HCEC 1CT (cell line): ENCODE measurements at places on chromosomes 7 and 10.

DNA sequence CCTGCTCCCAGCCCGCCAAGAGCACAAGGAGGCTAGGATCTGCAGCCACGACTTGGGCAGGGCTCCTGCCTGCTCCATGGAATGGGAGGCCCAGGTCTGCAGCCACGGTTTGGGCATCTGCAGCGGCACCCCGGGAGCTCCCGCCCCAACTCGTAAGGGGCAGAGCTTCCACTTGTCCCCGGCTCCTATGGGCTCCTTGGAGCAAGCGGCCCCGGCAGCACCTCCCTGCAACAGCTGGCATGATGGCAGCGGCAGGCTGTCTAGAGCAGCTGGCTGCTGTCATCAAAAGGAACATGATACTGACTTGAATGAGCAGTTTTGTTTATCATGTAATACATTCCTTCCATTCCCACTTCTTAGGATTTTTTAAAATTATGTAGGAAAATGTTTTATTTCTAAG, 684.0 kb upstream of the FOXK1 start:
- no peak for DNase-seq

GRCh38 chr7:27351786-27352185, 109.2 kb downstream of the EVX1 start:
- no peak for DNase-seq

GRCh38 chr10:70751356-70751755, 33.8 kb downstream of the TBATA start:
- no peak for DNase-seq

DNA sequence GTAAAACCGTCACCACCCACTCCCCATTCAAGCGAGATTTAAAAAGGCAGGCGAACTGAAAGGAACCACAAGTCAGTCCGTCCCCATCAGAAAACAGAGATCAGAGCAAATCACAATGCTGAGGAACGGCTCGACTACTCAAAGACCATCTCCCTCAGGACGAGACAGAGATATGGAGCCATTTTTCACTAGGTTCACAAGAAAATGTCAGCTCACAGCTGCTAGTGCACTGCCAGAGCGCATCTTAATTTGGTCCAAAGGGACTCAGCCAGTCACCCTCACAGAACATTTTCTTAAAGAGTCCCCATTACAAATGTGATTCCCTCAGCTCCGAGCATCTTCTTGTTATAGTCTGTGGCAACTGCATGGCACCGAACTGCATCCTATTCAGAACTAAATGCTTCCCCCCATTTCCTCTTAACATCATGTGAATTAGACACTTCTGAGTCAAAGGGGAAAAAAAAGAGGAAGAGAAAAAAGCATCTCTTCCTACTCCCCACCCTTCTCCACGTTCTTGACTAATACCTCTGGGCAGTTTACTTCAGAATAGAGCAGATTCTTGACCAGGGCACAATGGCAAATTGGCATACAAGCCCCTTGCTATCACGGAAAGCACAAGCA, 683.9 kb downstream of the MAGI2 start:
- peak; percentile 29 for DNase-seq

- peak; percentile 63 for DNase-seq
Measured at GRCh38 chr10:31320550-31321211, 1.7 kb downstream of the ZEB1 start.

- no peak for DNase-seq
Measured at GRCh38 chr10:12847361-12847975, 154.0 kb downstream of the CCDC3 start.

DNA sequence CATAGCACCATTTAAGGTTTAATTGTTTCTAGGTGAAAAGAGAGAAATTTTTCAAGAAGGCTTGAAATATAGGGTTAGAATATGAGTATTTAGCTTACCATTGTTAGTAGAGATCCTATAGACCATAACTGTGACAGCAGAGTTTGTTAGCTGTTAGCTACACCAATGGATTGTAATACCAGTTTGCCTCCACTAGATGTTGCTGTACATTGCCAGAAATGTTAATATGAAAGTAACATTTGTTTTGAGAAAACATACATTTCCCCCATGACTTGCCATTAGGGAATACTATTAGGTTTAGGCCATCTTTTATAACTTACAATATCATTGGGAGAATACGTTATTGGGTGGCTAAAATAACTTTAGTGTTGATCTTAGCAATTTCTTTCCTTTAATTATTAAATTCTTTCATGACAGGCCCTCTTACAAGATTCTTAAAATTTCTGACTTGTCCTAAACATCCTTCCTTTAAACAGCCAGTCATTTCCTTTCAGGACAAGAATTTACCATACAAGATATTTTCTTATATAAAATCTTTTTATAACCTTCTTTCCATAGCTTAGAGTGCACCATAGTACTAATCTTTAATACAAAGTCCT, 39.5 kb downstream of the ZNF117 start:
- DNase-seq, result peak; percentile 41

DNA sequence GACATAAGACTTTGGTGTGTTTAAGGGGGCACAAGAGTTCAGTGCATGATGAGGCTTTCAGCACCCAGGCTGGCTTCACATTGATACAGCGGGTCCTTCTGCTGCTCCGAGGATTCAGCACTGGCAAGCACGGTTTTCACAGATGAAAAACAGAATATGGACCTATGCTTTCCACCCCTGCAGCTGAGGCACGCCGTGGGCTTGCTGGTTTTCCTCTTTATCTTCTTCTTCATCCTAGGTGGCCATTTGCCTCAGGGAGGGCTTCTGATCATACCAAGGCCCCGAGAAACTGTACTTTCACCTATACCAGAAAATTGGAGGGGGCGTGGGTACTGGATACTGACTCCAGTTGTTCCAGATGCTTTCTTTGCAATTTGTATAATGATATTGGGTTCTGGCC, 277.1 kb upstream of the ZNF32 start:
- no peak for DNase-seq

- no peak for DNase-seq
Measured at GRCh38 chr10:106147021-106147420, 1017.5 kb downstream of the SORCS1 start.

DNA sequence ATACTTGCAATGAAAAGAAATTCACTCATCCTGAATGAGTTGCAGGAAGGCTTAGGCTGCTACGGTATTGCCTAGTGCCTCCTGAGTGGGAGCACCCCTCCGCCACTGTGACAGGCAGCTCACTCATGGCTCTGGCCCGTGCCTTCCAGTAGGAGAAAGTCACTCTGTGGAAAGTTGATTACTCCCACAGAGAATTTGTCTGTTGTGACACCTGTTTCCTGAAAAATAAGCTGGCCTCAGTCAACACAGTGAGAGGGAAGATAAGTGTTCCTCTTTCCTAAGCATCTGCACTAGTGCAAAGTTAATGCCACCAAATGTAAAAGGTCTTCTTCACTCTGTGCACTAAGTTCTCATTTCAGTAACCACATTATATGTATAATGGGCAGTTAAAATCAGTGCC, 158.8 kb upstream of the INHBA start:
- DNase-seq, result no peak

- DNase-seq, result peak; percentile 6
Measured at GRCh38 chr10:96585736-96586418, 935 bp downstream of the TM9SF3 start.

DNA sequence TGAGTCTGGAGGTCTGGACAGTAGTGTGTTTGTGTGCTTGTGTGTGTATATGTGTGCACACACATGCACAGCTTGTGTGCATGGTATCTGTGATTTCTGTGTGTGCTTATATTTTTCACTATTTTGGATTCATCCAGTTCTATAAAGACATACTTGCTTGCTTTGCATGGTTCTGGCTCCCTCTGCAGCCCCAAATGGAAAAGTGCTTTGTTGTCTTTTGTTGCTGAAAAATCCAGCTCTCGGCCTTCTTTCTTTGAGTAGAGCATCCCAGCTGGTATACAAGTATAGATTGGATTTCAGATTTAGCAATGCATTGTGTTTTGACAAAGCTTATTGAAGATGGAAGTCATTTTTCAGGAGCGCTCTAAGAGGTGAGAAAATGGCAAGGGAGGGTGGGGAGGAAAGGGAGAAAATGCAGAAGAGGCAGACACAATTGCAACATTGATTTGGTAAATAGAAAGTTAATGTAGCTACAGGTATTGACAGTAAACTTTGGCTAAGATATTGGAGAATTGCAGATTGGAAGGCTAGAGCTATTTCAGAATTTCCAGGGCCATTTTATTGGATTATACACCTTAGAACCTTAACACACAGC, 333.9 kb downstream of the AUTS2 start:
- no peak for DNase-seq

DNA sequence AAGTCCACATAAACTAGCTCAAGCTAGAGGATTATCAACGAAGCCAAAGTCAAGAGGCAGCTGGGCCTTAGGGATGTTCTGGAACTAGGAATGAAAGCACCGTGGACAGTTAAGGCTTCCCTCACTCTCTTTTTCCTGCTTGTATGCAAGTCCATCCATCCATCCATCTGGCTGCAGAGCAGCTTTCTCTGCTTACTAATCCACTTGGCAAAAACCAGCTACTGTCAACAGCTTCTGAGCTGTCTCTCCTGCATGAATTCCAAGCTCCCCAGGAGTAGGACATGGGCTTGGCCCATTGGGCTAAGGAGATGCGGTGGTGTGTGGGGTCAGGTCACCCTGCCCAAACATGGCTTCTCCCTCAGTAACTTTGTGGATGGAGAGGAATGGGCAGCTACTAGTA, 66.2 kb downstream of the NAMPT start:
- DNase-seq, result peak; percentile 33

DNA sequence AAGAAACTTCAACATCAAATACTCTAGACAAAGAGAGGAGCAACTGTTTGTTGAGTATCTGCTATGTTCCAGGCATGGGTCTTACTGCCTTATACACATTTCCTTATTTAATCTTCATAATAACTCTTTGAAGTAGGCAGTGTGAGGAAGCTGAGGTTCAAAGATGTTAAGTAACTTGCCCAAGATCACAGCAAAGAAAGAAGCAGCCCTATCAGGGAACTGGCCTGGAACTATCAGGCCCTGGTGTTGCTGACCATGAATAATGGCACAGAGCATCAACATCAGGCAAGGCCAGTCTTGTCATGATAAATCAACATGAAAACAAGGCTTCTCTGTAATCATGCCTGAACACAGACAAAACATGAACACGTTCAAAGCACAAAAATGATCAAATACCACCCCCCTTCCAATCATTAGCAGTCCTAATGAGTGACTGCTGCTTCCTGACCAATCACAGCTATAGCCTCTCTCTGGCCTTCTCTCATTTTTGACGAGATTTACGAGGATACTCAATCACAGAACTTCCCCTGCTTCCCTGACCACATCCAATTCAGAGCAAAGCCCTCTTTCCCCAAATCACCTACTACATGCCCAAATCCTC, 2.3 kb downstream of the GSDME start:
- no peak for DNase-seq

DNA sequence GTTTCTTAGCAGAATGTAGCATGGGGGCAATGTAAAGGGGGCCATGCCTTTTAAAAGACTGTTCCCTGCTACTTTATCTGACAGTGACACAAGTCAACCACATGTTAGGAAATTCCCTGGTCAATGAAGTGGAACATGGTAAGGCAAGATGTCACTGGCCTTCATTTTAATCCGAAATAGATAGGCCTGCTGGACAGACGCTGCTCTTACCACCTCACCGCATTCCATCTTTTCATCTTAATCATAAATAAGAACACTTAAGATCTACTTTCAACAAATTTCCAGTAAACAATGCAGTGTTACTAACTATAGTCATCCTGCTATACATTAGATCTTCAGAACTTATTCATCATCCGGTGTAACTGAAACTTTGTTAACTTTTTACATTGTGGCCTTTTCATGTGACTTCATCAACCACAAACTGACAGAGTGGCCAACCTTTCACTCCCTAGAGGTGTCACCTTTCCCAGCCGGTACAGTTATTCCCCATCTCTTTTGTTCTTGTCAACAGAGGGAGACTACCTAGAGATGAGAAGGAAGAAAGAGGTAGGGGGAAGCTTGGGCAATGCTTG, 15.6 kb downstream of the ASB4 start:
- DNase-seq, result peak; percentile 38

- peak; percentile 84 for DNase-seq
Measured at GRCh38 chr7:129433847-129434674, at the start of gene STRIP2. Gene STRIP2, plus strand, starts transcription at chr7:129434432. Its CDS starts 41 bp downstream, at chr7:129434473.

- DNase-seq, result no peak
Measured at GRCh38 chr10:79021948-79022499, 46.7 kb upstream of the ZMIZ1 start.

DNA sequence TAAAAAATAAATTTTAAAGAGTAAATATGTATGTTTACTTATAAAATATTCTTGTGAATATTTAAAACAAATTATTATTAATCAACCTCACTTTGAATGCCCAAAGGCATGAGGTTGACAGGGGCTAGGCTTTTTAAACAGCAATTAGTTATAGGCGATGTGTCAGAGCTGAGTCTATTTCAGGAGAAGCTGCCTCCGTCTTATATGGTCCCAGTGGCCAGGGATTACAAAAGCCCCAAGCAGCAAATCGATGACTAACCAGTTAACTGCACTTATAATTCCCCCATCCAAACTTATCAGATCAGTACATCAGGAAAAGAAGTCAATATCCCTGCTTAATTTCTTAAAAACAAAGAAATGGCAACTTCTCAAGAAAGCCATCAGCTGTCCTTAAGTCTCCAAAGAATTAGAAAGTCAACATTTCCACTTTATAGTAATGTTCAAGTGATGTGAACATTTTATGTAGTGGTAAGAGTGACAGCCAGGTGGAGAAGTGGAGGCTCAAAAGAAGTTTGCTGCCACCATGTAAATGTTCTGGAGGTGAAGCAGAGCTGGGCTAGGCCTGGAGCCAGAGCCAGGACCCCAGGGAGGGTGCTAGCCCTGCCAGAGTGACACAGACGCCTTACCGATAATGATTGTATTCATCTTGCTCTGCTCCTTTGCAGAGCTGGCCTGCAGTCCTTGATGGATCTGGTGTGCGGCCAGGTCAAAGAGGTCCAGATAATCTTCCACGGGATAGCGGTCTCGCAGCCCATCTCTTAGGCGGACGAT, 51.5 kb downstream of the CHST15 start:
- DNase-seq, result no peak

DNA sequence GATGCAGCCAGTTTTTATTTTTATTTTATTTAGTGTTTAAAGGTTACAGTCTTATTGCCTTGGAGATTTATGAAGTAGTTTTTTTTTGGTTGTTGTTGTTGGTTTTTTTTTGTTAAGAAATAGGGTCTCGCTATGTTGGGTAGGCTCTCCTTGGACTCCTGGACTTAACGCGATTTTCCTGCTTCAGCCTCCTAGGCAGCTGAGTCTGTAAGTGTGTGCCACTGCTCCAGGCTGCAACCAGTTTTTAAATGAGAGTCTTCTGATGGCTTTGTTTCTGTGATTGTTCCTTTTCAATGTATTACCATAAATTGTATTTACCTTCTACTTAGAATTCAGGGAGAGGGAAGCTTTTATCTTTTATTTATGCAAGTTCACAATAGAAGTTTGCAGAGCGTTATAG, 62.8 kb downstream of the BICC1 start:
- no peak for DNase-seq

DNA sequence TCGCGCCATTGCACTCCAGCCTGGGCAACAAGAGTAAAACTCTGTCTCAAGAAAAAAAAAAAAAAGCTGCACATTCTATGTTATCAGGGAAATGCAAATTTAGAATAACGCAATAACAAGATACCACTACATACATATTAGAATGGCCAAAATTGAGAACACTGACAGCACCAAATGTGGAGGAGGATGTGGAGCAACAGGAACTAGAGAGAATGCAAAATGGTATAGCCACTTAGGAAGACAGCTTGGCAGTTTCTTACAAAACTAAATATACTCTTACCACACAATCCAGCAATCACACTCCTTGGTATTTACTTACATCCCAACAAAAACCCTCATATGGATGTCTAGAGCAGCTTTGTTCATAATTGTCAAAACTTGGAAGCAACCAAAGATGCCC, 76.8 kb downstream of the ALOX5 start:
- no peak for DNase-seq

GRCh38 chr10:88994019-88994418, 3.4 kb downstream of the FAS start:
- DNase-seq, result peak; percentile 69
